Activated CD4-positive, alpha-beta memory T cell treated with anti-CD3 and anti-CD28 coated beads for 36 hours (primary cell): ENCODE measurements at places on chromosomes 5 and 9. TPM values are rescaled to one million over a fixed set of nuclear protein-coding genes. Genes with fewer than 3 reads are reported as not detected.

DNA sequence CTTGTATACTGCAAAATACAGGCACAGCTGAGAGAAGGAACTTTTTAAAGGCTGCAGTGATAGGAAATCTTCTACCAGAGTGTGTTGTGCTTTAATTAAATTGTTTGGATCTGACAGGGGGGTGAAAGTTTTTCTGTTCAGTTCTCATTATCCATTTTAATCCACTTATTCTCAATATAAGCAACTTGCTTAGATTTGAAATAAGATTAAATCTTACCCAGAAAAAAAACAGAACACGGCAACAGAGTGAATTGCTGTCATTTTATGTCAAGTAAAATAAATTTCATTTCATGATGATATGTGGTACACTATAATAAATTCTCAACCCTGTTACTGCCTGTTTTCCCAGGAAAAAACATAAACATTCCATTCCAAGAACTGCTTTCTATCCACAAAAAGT is 37.1 kb upstream of the CAMK4 start:
- no peaks in the 10 kb centered on the region for H3K27me3 ChIP-seq
- H3K36me3 ChIP-seq, result no peaks in the 10 kb centered on the region
- no peaks in the 10 kb centered on the region for H3K4me1 ChIP-seq
- H3K27ac ChIP-seq, result no peak overlapping the region

DNA sequence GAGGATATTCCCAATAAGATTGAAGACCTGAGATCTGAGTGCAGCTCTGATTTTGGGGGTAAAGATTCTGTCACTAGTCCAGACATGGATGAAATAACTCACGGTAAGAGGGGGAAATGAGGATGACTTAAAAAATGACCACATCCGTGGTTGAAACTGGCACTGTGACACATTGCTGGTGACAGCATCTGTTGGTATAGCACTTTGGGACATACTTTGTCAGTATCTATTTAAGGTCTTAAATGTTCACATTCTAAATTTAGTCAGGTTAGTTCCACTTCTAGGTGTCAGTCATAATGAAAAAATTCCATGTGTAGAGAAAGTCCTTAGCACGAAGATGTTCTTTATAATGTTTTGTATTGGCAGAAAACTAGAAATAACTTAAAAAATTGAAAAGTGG is 70.9 kb downstream of the GAPVD1 start:
- peaks cover 16% of the 10 kb centered on the region for H3K4me1 ChIP-seq
- no peak overlapping the region for H3K4me3 ChIP-seq
- H3K36me3 ChIP-seq, result peaks cover 45% of the 10 kb centered on the region
- peak overlapping the region; percentile 7 for H3K27ac ChIP-seq
- peak; percentile 69 for DNase-seq
- no peaks in the 10 kb centered on the region for H3K27me3 ChIP-seq

DNA sequence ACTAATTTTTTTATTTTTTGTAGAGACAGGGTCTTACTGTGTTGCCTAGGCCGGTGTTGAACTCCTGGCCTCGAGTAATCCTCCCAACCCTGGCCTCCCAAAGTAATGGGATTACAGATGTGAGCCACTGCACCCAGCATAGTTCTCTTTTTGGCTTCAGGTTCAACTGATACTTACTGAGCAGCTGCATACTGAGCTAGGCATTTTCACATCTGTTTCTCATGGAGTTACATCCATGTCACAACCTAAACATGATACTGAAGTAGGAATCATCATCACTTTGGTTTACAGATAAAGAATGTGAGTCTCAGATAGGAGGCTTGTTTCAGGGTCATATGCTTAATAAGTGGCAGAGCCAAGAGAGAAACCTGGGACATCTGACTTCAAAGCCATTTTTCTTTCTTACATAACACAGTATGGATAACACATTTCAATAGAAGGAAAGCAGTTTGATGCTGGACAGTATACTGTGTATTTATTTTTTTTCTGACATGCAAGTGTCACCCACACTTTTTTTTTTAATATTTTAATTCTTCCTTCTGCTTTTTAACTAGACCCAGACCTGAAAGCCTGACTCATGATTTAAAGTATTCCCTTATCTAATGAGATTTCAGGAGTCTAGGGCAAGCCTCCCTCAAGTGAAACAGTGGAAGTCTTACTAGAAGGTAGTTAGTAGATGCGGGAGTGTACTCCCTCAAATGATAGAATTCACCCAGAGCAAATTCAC is 90.8 kb downstream of the HACD4 start:
- DNase-seq, result no peak
- no peak overlapping the region for H3K27ac ChIP-seq
- H3K4me1 ChIP-seq, result peaks cover 3% of the 10 kb centered on the region
- H3K27me3 ChIP-seq, result no peaks in the 10 kb centered on the region
- no peak overlapping the region for H3K4me3 ChIP-seq

GRCh38 chr9:34158362-34158869 is 20.4 kb upstream of the UBAP1 start:
- no peak for DNase-seq
- no peak overlapping the region for H3K27ac ChIP-seq
- no peak overlapping the region for H3K4me3 ChIP-seq

MED7 gene
- total RNA-seq, result 19.2 TPM

MXD3 gene
- total RNA-seq, result 33.4 TPM
